ENCODE measurements at places on chromosomes 16 and 17.

- DNase-seq, result no peak
These were observed 671.7 kb downstream of the CDH11 start for GRCh38 chr16:64450177-64450576.

GRCh38 chr17:77637818-77638575 lies 320.5 kb upstream of the TNRC6C start:
- no peak for DNase-seq

GRCh38 chr17:7346761-7347614 lies 5.0 kb upstream of the KCTD11 start:
- DNase-seq, result no peak

GRCh38 chr17:82160075-82160474 lies 52.6 kb downstream of the CCDC57 start:
- DNase-seq, result no peak

DNA sequence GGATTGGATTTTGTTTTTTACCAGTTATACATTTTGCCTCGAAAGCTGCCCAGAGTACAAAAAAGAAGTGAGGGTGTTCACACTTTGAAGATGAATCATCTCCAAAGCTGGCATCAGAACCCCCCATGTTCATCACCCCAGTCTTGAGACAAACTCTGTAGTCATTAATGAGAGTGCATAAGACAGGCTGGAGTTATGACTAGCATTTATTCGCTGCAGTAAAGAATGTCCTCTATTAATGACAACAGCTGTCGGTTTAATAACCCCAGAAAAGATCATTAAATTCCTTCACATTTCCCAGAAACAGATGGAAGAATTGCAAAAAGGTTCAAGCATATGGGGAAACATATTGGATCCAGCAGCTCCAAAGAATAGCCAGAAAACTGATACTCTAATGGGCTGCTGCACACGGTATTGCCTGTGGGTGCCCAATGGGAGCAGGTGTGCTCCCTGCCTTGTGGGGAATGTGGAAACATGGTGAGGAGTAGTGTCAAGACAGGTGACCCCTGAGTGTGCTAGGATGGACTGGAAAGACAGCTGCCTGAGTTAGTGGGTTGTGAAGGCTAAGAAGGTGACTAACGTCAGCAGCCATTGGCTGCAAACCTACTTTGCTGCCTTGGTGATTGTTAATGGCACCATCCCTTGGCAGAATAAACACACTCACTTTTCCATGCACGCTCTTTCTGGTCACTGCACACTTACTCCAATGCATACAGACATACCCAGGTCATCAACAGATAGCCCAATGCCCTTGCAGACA lies 81.9 kb downstream of the AIPL1 start:
- DNase-seq, result no peak

Measured in activated CD4-positive, alpha-beta memory T cell treated with anti-CD3 and anti-CD28 coated beads for 36 hours (primary cell).